ENCODE measurements at places on chromosomes 11 and 22.
A peak's percentile ranks its signal among the peaks of the same experiment; 100 is the strongest.

DNA sequence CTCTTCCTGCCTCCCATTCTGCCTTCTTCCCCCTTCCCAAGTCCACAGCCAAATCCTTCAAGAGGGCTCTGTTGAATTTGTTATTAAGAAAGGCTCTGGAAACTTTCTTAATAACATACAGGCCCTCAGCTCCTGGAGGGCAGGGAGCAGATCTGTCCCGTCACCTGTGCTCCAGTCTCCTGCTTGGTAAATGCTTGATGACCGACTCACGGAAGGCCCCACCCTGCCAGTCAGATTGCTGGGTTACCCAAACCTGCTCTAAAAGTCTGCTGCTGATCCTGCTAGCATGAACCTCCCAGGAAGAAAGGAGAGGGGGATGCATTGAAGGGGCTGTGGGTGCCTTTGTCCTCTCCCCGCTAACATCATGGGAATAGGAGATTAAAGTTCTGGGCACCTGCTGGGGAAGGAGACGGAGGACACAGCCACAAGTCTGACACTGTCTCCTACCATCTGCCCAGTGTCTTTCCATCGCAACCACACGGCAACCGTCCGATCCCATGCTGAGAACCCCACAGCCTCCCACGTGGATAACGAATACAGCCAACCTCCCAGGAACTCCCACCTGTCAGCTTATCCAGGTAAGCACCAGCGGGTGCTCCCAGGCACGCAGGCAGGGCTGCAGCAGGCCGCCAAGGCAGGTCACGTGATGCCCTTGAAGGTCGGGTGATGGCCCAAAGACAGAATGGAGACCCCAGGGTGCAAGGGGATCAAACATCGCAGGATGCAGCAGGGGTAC lies 22.5 kb downstream of the CD5 start:
- DNase-seq: no peak

GRCh38 chr22:17785185-17786184 lies 11.2 kb upstream of the BID start:
- peak; percentile 33 for DNase-seq

GRCh38 chr11:4181782-4182721 lies 87.5 kb downstream of the RRM1 start:
- peak; percentile 69 for DNase-seq

DNA sequence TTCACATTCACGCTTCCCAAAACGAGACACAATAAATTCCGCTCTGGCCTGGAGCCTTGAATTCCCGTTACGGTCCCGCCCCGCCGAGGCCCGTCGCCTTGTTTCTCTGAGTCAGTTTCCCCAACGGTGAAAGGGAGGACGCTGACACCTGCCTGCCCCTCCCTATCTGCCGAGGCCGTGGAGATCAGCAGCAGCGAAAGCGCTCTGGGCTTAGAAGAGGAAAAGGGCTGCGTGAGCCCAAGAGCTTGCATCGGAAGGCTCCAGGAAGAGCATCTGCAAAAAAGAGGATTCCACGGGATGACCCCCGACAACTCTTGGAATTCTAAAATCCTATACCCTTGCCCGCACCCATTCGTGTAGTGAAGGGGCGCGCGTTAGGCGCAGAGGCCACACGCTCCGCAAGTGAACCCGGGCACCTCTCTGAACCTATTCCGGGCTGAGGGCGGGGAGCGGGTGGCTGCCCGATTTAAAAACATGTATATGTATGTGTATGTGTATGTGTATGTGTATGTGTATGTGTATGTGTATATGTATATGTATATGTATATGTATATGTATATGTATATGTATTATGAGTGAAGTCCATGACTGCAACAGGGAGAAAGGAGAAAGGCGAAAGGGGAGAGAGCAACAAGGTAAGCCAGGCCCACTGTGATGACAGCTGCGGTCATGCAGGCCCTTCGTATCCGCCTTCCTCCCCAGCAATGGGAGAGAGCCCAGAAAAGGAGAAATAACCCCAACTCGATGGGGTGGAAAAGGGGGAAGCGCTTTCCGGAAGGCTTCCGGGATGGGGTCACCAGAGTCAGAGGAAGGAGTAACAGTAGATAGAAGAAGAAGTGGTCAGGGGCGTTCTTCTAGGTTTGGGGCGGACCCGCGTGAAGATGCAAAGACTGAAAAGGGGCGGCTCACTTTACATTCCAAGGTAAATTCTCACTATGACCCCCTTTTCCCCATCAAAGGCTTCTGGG lies 948 bp upstream of the MRTFA start:
- no peak for DNase-seq

- DNase-seq: no peak
Observed at GRCh38 chr11:83299681-83300080, 13.5 kb upstream of the CCDC90B start.

DNA sequence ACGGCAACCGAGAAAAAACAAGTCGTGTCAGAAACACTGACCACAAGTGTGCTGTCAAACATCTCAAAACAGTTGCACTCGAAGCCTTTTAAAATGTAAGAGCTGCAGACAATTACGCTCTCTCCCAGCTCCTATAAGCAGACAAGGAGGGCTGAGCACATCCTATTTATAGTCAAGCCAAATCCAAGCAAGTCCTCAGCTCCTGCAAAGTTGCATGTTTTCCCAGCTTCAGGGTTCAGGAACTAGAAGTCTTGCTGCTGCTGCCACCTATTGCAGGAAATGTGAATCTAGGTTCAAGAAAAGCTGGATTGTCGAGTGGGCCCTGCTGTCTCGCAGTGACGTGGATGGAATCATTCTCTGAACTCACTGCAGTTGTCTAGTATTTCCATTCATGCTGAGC lies 15.5 kb downstream of the EFCAB6 start:
- peak; percentile 67 for DNase-seq

Measured in choroid plexus epithelial cell (primary cell).